Stimulated activated CD4-positive, alpha-beta T cell treated with anti-CD3 and anti-CD28 coated beads, Interleukin-15, amount 100 ng/mL, for 1 hour (primary cell): ENCODE measurements at places on chromosomes 6 and 20.

DNA sequence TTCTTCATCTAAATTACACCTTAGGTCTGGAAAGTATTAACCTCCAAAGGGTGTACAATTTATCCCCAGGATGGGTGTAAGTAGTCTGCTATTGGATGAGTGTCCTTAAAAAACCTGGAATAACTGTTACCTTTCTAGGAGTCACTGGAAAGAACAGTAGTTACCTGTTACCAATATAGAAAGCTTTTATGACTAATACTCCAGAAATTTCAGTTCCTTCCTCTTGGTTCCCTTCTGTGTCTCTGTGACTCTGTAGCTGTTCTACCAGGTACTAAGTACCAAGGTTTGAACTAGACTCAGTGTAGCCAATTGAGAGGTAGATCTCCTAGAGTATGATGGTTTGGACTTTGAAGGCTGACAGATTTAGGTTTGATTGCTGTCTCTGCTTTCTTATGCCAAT is 47.0 kb upstream of the TBX18 start:
- no peak for DNase-seq

- DNase-seq, result no peak
Observed at GRCh38 chr20:10578607-10579006, 95.2 kb downstream of the JAG1 start.

- no peak for DNase-seq
Observed at GRCh38 chr6:90372885-90373284, 76.2 kb upstream of the BACH2 start.

DNA sequence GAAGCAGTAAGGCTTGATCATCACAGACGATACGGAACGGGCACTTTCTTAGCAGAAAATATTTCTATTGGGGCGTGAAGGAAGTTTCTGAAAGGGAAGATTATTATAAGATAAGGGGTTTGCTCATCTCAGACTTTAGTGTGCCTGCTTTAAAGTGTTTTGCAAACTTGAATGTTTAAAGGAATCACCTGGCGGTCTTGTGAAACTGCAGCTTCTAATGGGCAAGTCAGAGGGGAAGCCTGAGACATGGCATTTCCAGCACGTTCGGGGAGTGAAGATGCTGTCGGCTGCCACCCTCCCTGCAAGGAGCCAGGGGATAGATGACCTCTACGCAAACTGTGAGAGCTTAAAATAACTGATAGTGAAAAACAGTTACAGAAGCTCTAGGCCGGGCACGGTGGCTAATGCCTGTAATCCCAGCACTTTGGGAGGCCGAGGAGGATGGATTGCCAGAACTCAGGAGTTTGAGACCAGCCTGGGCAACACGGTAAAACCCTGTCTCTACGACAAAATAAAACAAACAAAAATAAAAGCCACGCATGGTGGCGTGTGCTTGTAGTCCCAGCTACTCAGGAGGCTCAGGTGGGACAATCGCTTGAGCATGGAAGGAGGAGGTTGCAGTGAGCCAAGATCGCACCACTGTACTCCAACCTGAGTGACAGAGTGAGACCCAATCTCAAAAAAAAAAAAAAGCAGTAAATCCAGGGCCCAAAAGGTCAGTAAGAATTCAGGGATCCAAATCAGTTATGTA is 2.3 kb upstream of the KIF16B start:
- DNase-seq, result no peak

- DNase-seq, result no peak
Observed at GRCh38 chr6:126307849-126308248, 32.1 kb upstream of the CENPW start.
